ENCODE measurements at places on chromosomes 2 and 18. TPM values are rescaled to one million over a fixed set of nuclear protein-coding genes. Genes with fewer than 3 reads are reported as not detected.

- H3K4me3 ChIP-seq: no peak overlapping the region
- no peak overlapping the region for H3K27ac ChIP-seq
- no peaks in the 10 kb centered on the region for H3K36me3 ChIP-seq
- no peaks in the 10 kb centered on the region for H3K27me3 ChIP-seq
Measured at GRCh38 chr2:241890524-241891235, 21.2 kb downstream of the RTP5 start.

- no peak overlapping the region for H3K27ac ChIP-seq
- no peak for DNase-seq
- no peaks in the 10 kb centered on the region for H3K36me3 ChIP-seq
Measured at GRCh38 chr2:32464431-32464830, 107.6 kb downstream of the BIRC6 start.

DNA sequence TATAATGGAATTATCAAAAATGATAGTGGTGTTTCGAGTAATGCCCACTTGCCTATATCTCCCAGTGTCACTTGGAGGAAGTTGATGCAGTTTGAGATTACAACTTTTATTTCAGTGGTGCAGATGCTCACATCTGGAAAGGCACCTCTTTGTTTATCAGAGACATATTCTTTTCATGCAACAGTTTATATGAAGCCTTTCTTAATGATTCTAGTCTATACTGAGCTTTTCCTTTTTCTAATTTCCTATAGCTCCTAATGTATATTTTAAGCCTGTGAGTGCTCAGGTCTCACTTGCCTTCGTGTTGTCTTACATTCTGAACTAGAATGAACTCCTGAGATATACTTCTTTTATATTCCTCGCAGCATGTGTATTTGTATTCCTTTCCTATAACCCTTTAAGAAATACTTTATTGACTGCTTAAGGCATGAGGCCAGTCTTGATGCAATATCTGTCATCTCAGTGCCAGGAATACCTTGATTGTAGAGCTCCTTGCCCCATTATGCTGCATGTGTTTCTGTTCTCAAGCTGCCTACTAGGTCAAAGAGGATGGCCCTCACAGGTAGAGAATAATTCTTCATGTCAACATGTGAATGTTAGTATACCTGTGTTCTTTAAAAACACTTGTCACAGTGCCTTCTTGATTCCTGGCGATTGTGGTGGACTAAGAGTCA, 52.6 kb downstream of the VRK2 start:
- DNase-seq: no peak
- H3K27me3 ChIP-seq: no peaks in the 10 kb centered on the region
- H3K36me3 ChIP-seq: no peaks in the 10 kb centered on the region
- H3K4me1 ChIP-seq: no peaks in the 10 kb centered on the region
- H3K4me3 ChIP-seq: no peak overlapping the region

- peaks cover 10% of the 10 kb centered on the region for H3K4me1 ChIP-seq
- peak; percentile 14 for DNase-seq
- H3K36me3 ChIP-seq: no peaks in the 10 kb centered on the region
- no peak overlapping the region for H3K4me3 ChIP-seq
- no peaks in the 10 kb centered on the region for H3K27me3 ChIP-seq
Measured at GRCh38 chr2:59888015-59888414, 665.4 kb downstream of the BCL11A start.

The PXDN gene
- 78.8 TPM for total RNA-seq
